ENCODE measurements at places on chromosomes 2 and 18.

DNA sequence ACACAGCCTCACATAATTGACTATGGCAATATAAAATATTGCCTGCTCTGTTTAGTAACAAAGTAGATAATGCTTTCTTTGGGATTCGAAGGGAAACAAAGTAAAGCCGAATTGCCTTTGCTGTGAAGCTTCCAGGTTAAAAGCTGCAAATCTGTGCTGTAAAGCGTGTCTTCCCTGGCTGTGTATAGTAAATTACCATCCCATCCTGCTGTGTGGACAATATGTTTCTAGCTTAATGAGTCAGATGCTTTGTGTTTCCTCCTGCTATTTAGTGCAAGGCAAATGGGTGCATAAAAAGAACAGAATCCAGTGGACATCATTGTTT, 265.1 kb downstream of the SOCS6 start:
- no peak for DNase-seq

GRCh38 chr18:74163019-74163660, 14.8 kb downstream of the TIMM21 start:
- DNase-seq, result no peak

DNA sequence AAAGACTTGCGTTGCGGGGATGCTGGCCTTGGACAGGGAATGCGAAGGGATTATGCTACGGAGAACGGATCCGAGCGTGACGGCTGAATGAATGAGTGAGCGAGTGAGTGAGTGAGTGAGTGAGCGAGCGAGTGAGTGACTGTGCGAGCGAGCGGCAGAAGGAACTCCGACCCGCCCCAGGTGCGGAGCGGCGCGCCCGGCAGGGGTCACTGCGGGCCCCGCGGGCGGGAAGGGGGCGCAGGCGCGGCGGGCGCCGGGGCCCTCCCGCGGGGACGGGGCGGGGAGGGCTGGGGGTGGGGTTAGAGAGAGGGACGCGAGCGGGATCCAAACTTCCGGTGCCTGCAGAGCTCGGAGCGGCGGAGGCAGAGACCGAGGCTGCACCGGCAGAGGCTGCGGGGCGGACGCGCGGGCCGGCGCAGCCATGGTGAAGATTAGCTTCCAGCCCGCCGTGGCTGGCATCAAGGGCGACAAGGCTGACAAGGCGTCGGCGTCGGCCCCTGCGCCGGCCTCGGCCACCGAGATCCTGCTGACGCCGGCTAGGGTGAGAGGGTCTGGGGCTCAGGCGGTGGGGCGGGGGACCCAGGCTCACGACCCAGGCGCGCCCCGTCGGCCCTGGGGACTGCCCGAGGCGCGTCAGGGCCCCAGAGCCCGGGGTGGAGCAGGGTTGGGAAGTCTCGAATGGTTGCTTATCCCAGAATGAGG, at the start of gene ITM2C:
ITM2C (plus strand) TSS at position 338 of the 702 bp plus-strand sequence; CDS start at position 422, 84 bp downstream.
- peak; percentile 16 for DNase-seq

DNA sequence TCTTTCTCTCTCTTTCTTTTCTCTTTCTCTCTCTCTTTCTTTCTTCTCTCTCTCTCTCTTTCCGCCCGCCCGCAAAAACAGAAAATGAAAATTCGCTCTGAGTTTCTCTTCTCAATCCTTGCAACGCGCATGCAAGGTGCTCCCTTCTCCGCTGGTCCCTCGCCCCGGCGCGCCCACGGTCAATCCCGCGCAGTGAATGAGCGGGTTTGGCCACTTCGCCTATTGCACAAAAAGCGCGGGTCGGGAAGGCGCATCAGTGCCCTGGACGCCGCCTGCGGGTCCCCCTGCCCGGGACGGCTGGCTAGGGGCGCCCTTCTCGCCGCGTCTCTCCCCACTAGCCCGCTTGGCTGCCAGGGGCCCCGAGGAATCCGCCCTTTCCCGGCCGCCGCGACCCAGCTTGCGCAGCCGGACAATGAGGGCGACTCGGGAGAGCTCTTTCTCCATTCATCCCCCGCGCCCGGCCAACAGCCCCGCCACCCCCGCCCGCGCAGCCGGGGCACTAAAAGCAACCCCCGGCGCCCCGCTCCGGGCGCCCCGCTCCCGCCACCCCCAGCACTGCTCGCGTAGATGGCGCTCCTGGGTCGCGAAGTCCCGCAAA, 706 bp downstream of the LAMA1 start:
- no peak for DNase-seq

DNA sequence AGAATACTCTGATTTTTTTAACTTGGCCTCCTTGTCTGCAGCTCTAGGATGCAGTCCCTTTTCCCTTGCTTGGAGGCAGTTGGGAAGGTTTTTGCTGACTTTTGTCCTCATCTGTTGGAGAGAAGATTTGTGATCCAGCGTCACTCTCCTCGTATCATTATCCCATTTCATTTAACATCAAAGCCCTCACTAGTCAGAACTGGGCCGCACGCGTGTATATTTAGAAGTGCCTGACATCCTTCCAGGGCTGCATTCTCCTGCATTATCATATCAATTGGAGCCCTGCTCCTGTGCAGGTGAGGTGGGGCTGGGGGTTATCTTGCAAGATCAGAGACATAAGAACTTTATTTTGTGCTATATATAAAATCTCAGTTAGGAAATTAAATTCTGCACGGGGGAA, 435.1 kb upstream of the HS6ST1 start:
- DNase-seq, result no peak

DNA sequence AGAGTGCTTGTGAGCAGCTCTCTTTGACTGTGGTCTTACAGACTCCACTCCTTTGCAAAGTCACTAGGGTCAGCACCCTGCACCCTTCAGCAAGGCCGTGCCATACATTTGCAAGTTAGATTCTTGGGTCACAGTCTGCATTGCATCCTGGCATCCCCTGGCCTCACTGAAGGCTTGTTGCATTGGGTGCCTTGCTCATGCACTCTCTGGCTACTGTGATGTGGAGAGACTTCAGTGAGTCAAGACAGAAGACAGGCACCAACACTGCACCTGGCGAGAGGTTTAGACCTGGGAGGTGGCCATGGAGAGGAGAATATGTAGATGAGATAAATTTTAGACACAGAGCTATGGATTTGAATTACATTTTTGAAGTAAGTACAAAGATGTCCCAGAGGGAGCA, 146.4 kb upstream of the COPS8 start:
- DNase-seq, result no peak

DNA sequence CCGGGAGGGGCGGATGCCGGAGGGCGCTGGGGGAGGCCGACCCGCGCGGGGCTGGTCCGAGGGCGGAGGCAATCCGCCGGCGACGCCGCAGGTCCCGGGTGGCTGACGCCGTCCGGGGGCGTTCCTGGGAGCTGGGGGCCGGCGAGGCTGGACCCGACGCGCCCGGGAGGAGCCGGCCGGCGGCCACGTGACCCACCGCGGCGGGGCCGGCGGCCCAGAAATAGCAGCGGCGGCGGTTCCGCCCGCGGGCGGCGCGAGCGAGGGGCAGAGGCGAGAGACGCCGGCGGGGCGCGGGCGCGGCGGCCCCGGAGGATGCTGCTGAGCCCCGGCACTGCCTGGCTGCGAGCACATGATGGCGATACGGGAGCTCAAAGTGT, at the start of gene RAB31:
RAB31 (plus strand) TSS at position 245 of the 377 bp plus-strand sequence; CDS start at position 350, 105 bp downstream.
- DNase-seq, result peak; percentile 70

DNA sequence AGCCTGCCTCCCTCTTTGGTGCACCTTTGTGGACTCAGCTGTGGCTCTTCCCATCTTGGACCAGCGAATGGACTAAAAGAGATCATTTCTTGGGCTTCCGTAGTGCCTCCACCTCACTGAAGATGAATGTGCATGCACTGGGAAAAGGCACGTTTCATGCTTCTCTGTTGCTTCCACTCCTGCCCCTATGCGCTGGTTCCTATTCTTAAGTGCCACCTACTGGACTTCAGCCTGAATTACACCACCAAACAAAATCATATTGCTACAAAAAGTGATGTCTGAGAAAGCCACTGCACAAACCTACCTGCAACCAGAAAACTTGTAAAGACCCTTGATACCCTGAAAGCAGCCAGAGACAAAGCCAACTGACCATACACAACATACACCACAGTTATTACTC, 695.6 kb downstream of the TSN start:
- peak; percentile 26 for DNase-seq

DNA sequence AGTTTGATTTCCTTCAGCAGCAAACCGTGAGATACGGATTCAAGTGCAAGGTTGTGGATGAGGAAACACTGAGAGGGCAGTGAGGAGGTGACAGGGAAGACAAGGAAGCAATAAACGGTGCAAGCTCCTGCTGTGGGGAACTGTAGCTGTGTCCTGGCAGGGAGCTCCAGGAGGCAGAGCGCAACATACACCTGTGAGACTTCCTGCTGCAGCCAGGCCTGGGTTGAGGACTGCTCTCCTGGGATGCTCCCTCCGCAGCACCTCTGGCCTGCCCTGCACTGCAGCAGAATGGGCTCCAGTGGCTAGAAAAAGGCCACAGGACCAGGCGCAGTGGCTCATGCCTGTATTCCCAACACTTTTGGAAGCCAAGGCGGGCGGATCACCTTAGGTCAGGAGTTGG, 85.5 kb downstream of the MRO start:
- no peak for DNase-seq

DNA sequence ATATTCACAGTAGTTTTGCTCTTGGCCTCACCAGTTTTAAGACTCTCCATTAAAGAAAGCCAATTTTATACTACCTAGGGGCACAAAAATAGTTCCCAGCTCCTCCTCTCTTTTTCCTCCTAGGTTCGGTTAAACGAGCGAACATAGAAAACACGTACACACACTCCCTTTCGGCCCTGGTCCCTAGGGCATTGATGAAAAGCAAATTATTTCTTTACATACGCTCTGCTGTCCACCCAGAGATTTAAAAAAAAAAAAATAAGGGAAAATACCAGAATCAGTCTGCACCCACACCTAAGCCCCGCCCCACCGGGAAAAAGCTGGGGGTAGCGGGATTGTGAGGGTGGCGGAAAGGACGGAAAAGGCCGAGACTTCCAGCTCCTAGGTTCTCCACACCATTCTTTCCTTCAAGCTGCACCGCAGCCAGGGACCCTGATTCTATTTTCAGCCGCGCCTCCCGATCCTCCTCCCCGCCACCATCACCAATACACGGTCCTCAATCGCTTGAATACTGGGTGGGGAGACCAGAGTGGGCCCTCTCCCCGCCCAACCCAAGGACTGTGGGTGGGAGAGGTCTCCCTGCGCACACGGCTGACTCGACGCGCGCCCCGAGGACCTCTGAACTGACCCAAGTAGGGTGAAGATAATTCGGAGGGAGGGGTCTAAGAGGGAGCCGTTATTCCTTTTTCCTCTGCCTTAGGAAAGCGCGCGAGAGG, 769 bp downstream of the ATF2 start:
- DNase-seq, result peak; percentile 33

DNA sequence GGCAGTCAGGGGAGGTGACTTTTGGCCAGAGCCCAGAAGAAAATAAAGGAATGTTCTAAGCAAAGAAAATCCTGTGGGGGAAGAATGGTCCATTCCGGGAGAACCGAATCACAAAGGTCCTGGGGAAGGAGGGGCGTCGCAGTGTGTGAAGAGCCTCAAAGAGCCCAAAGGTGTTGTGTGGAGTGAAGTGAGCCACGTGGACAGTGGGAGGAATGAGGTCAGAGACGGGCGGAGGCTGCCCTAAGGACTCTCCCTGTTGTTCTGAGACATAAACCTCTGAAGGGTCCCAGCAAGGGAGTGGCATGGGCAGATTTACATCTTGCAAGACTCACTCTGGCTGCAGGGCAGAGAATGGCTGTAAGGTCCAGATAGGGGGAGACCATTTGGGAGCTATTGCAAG, 91.3 kb upstream of the SEC11C start:
- DNase-seq, result no peak

DNA sequence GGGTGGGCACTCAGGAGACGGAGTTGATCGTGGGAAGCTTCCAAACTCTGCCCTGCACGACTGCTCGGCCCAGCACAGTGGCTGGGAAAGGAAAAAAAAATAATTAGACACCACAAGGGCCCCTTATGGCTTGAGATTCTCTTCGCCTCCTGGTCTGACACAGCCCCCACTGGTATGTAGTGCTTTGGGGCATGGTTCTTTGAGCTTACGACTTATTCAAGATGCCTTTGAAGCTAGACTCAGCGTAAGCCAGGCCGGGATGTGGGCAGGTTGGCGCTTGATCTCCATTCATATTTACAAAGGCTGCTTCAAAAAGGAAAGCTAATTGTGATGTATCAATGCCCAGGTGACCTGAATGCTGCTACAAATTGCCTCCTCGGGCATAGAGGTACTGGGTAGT, 50.5 kb downstream of the CXCR4 start:
- DNase-seq, result no peak

- DNase-seq, result no peak
Measured at GRCh38 chr2:52918551-52918950, 849.1 kb upstream of the CHAC2 start.
